HuH-7 (cell line): ENCODE measurements at places on chromosomes 16 and 17.
A peak's percentile ranks its signal among the peaks of the same experiment; 100 is the strongest.

DNA sequence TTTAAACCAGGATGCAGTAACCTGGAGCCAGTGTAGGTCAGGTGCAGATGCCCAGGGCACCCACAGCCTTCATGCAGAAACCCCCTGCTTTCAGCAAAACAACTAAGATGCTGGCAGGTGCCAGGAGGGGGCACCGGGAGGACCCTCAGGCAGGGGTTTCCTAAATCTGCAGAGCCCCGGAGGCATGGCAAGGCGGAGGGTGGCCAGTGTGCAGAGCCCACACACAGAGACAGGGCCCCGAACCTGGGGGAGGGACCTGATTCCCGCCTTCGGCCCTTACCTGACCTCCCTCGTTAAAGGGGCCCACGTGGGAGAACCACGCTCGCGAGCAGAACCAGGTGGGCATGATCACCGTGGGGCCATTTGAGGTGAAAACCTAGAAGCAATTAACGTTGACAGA lies 114.0 kb upstream of the METRNL start:
- DNase-seq = no peak

- DNase-seq = no peak
Observed at GRCh38 chr17:37220607-37220953, 155.2 kb upstream of the C17orf78 start.

DNA sequence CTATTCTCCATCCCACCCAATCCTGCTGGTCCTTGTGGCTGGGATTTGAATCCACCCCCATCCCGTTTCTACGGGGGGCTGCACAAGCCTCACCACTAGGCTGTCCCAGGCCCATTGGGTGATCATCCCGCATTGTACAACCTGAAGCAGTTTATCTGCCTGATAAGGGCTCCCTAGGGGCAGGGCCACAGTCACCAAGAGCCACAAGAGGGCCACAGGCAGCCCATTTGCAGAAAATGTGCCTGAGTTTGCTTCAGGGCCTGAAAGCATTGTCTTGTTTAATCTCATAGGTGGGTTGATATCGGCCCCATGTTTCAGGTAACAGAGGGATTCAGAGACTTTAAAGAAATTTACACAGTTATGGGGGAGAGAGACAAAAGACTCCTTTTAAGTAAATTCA lies 245.0 kb downstream of the CPPED1 start:
- no peak for DNase-seq

DNA sequence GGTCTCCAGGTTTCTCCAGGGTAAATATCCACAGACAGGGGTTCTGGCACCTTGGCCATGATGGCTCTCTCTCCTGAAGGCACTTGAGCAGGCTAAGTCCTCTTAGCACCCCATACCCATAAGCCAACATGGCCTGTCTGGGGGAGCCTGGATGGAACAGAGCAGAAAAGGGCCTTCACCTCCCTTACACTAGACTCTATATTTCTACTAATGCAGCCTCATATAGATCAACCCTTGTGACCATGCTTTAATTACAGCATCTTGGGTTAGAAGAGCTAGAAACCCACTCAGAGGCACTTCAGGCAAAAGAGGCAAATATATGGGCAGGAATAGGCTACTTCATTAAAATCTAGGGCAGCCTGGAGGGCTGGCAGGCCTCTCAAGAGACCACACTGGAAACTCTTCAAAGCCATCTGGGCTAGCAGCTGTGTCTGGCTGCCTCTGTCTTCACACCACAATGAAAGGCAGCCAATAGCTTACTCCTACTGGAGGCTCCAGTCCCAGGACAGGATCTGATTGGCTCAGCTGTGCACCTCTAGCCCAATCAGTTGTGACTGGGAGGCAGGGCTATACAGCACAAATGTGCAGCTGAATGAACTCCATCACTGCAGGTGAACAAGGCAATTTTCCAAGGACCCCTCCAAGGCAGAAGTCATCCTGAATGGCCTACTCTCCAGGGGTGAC lies 4.7 kb upstream of the CDT1 start:
- no peak for DNase-seq

- no peak for DNase-seq
Observed at GRCh38 chr16:62863139-62863538, 826.9 kb upstream of the CDH8 start.

GRCh38 chr16:75301804-75302203 lies 50.4 kb upstream of the BCAR1 start:
- DNase-seq = no peak

DNA sequence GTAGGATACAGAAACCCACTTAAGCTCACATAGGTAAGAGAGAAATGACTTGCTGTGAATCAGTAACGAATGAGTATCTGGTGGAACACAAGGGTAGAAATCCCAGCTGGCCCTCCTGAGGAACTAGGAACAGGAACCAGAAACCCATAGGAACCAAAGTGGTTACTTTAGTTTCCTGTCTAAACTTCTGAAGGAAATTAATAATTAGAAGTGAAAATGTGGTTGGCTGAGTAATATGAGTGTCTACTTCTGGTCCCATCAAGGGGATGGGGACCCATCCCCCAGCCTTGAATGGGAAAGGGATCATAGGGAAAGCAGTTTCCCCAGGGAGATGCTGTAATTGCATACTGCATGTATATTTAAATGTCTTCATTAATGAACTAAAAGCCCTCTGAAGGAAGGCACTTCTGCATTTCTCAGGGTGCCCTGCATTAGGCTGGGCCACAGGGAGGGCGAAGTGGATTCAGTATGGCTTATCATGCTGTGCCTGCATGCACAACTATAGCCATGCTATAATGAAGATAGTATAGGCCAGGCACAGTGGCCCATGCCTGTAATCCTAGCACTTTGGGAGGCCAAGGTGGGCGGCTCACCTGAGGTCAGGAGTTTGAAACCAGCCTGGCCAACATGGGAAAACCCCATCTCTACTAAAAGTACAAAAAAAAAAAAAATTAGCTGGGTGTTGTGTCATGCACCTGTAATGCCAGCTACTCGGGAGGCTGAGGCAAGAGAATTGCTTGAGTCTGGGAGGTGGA lies 45.6 kb downstream of the CYB5B start:
- no peak for DNase-seq

DNA sequence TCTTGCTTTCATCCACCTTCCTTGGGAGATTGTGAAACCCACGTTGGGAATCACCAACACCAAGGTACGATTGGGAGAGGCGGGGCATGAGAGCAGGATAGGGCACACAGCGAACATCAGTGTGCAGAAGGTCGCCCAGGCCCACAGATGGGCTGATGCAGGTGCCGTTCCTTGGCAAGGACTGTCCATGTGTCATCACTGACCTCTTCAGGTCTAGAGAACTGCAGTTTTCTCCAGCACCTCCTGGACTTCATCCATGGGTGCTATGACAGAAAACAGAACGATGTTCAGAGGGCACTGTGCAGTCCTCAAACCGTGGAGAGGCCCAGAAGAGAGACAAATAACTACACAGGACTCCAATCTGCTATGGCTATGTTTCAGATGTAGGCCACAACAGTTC lies 23.9 kb upstream of the TAT start:
- no peak for DNase-seq

GRCh38 chr17:59508999-59509625 lies 56.3 kb upstream of the DHX40 start:
- DNase-seq = no peak

DNA sequence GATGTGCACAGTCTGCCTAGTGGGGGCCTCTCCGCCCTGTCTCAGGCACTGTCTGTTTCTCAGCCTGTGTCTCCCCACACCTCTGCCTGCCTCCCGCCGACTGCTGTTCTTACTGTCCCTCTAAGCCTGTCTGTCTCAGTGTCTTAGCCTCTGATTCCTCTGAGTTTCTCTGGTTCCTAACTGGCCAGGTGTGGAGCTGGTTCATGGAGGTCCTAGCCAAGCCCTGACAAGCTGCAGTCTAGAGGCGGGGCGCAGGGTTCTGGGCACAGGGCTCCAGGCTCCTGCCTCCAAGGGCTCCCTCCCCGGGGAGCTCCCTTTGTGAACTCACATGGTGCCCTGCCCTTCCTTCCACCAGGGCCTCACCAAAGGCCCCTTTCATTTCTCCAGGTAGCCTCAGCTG lies 19.4 kb downstream of the C17orf100 start:
- no peak for DNase-seq

GRCh38 chr17:61131585-61131984 lies 268.1 kb upstream of the TBX2 start:
- DNase-seq = no peak

DNA sequence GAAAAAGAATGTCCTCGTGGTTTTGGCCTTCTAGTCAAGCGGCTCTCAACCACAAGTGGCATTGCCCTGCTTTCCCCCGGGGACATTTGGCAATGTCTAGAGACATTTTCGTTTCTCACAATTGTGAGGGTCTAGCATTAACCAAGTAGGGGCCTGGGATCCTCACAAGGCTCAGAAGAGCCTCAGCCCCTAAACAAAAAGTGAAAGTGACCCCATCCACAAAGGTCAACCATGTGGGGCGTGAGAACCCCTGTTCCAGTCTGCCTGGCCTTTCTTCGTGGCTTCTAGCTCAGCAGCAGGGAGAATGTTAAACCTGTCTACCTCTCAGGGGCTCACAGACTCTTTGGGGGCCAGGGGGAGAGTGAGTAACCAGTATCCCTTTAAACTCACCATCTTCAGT lies 4.8 kb upstream of the RPL38 start:
- no peak for DNase-seq

- DNase-seq = no peak
Observed at GRCh38 chr17:42023524-42024349, 3.8 kb downstream of the NKIRAS2 start.

DNA sequence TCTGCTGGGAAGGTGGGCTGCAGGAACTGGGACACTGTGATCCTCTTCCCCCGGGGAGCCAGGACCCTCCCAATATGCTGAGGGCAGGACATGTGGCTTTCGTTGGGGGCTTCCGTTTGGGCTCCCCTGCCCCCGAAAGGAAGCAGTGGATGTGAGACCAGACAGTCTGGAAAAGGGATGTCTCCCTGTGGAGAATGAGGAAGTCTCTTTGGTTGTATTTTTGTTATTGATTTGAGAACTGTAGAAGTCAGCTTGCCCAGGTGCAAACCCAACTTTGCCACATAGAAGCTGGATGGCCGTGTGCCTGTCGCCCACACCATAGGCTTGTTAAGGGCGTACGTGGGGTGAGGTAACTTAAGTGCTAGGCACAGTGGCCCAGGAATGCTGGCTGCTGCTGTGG lies 18.8 kb downstream of the LLGL2 start:
- DNase-seq = no peak

GRCh38 chr17:55416000-55416399 lies 5.6 kb downstream of the MMD start:
- no peak for DNase-seq

- DNase-seq = no peak
Observed at GRCh38 chr17:36198831-36199465, 2.4 kb upstream of the CCL3L1 start.

- DNase-seq = peak; percentile 59
Observed at GRCh38 chr16:30628628-30629540, 18.7 kb upstream of the ZNF689 start.

DNA sequence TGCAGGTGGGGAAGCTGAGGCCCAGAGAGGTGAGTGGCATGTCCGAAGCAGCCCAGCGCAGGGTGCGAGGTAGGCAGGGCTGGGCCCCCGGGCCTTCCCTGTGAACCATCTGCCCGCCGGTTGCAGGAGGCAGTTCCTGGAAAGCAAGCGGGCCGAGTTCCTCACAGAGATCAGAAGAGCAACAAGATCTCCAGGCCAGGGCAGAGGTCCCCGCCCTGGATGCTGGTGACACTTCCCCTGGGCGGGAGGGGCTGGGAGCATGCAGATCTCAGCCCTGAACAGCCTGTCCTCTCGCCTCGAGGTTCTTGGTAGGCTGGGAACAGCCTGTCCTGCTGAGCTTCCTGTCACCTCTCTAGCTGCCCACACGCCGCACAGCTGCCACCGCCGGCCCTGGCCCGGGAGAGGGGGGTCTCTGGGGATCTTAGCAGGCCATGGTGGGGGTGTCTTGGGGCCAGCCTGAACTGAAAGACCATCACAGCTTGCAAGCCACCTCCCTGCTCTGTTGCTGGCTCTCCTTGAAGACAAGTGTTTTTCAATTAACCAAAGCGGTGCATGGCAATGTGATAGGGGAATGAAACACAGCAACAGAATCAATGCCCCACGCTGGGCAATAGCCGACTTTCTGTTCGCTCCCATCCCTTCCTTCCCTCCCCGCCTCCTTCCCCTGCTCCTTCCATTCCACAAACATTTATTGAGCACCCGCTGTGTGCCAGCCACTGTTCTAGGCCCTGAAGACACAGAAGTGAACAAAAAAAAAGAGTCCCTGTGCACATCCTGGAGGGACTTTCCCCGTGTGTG lies 31.7 kb downstream of the SOCS1 start:
- peak; percentile 34 for DNase-seq

DNA sequence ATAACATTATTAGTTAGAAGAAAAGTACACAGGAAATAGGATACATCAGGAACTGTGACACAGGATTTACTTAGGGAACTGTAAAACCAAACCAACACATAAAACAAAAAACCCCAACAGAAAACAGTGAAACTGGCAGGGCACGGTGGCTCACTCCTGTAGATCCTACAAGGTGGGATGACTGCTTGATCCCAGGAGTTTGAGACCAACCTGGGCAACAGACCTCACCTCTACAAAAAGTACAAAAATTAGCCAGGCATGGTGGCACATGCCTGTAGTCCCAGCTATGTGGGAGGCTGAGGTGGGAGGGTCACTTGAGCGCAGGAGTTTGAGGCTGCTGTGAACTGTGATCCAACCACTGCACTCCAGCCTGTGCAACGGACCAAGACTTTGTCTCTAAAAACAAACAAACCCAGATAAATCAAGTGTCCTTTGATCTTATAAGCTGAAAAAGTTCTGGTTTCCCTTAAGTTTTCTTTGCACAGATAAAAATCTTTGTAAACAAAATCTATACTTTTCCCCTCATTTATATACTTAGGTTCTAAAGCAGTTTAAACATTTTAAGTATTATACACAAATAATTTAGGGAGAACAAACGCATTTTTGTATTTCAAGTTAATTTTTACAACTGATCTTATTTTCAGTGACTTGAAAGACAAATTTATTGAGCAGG lies 111.5 kb upstream of the TOB1 start:
- no peak for DNase-seq

GRCh38 chr16:67310561-67310960 lies 16.0 kb downstream of the KCTD19 start:
- no peak for DNase-seq

DNA sequence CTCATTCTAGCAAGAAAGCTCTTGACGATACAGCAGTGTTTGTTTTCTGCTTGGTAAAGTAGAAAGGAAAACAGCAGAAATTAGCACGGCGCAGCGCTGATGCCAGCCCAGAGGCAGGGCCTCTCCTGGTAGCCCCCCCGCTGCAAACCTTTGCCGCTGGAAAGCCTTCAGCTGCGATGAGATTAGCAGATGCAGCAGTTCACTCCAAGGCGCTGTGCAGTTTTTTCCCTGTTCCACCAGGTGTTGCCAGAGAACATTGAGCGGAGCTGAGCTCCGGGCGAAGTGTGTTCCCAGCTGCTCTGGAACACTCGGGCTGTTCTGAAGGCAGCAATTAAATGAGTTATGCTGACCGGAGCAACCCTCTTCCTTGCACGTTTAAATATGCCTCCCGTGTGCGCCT lies 72.5 kb downstream of the RBFOX1 start:
- DNase-seq = peak; percentile 13

GRCh38 chr16:11354733-11355574 lies 9.7 kb downstream of the RMI2 start:
- DNase-seq = no peak

GRCh38 chr16:65070831-65071432 lies 50.9 kb downstream of the CDH11 start:
- no peak for DNase-seq

- no peak for DNase-seq
Observed at GRCh38 chr17:10035885-10036284, 130.8 kb upstream of the RCVRN start.

- no peak for DNase-seq
Observed at GRCh38 chr16:76583945-76584344, 306.7 kb downstream of the CNTNAP4 start.
